ENCODE measurements at places on chromosomes 6 and 20.

- DNase-seq: no peak
Measured at GRCh38 chr6:38760097-38760496, 45.0 kb downstream of the DNAH8 start.

DNA sequence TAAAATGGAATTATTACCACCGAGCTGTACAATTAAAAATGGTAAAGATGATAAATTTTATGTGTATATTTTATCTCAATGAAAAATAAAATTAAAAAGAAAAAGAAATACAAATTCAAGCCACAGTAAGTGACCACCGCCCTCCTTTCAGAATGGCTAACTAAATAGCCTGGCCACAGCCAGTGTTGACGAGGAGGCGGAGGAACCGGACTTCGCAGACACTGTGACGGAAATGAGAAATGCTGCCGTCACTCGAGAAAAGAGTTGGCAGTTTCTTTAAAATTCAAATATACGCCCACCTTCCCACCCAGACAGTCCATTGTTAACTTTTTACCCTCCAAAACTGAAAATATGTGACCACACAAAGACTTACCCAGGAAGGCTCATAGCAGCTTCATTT is 50.0 kb downstream of the FOXF2 start:
- DNase-seq: no peak

DNA sequence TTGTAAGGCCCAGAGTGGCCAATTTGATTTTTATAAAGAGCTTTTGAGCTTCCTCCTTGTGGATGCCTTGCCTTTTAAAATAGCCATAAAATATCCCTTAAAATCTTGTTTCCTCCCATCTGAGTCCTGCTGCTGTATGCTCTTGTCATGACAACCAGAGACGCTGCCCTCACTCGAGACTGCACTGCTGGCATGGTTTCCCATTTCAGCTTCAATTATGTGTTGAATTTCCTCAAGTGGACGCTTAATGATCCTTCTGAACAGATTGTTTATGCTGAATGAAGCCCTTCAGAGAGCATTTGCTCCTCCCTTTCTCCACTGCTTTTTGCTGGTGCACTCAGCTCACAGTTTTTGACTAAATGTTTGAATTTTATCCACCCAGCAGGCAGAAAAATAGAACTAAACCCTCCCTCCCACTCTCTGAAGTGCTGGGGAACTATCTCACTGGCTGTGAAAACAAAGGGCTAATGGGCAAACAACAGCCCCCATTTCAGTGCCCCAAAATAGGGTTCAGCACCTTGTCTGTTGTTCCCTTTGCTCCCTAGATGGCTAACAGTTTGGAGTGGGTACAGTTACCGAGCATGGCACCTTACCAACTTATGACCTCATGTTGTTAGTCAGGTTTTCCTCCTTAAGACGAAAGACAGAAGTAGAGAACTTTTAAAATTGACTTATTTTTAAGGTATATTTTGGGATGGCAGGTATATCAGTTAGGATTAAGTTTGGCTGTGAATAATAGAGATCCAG is 45.5 kb upstream of the RNF8 start:
- no peak for DNase-seq

GRCh38 chr20:37938181-37938750 is 35.3 kb downstream of the VSTM2L start:
- no peak for DNase-seq

GRCh38 chr6:137697267-137697938 is 169.7 kb upstream of the TNFAIP3 start:
- DNase-seq: no peak

DNA sequence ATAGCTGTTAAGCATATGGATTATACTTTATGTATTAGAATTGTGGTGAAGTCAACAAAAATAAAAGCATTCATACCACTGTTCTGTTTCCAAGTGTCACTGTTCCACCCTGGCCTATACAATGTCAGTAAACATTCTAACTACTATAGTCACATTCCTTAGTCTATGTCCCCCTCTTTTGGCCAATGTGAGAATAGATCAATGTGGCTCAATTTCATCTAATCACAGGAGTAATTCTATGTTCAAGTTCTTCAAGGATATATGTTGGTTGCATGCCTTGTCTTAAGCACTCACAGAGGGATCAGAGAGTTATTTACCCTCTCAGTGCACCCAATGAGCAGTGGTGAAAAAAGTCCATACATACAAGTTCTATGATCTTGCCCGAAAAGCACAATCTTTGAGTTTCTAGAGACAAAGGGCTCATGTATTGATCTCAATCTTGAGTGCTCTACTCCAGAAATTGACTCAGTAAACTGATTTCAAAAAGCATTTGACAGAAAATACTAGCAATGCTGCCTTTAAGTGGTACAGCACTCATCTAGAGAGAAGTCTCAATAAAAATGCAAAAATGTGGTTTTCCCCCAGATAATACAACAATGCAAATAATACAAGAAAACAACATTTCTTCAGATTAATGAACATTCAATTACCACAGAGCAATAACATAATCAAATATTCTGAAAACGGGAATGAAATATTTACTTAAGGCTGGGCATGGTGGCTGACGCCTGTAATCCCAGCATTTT is 16.5 kb downstream of the SMLR1 start:
- peak; percentile 57 for DNase-seq

GRCh38 chr20:62159839-62160238 is 16.3 kb downstream of the SS18L1 start:
- no peak for DNase-seq

DNA sequence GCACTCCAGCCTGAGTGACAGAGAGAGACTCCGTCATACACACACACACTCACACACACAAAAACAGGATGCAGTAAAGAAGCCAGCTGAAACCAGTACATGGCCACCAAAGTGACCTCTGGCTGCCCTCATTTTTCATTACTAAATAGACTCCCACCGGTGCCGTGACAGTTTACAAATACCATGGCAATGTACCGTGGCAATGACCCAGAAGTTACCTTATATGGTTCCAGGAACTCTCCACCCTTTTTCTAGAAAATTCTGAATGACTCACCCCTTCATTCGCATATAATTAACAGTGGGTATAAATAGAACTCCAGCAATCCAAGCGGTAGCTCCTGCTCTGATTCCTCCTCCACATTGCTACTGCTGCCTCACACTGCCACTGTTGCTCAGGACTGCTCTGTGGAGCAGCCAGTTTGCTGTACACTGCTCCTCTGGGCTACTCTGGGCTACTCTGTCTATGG is 57.7 kb downstream of the SNX5 start:
- no peak for DNase-seq

DNA sequence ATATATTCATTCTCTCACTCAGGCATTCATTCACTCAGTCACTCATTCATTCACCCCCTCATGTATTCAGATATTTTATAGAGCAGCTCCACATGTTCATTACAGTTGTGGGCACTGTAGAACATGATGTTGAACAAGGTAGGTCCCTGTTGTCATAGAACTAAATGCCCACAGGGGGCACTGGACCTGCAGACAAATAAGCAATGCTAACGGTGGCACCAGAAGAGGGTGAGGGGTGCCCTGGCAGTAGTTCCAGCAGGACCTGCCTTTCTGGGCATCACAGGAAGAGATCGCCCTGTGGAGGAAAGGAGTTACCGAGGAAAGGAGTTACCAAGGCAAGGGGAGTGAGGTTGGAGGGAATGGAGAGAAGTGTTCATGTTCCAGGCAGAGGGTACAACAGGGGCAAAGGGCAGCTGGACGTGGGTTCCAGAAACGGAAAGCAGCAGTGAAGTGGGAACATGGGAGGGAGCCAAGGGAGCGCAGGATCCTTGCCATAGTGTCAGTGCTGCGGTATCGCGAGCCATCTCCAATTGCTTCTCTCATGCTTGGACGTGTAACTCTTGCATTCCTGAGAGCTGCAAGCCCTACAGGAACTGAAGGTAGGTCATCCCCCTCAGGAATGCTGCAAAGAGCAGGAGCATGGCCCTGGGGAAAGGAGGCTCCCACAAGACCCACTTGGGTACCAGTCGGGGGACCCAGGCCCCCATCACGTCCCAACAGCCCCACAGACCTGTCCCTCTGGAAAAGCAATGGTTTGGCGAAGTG is 128.2 kb downstream of the EDN3 start:
- DNase-seq: peak; percentile 35

DNA sequence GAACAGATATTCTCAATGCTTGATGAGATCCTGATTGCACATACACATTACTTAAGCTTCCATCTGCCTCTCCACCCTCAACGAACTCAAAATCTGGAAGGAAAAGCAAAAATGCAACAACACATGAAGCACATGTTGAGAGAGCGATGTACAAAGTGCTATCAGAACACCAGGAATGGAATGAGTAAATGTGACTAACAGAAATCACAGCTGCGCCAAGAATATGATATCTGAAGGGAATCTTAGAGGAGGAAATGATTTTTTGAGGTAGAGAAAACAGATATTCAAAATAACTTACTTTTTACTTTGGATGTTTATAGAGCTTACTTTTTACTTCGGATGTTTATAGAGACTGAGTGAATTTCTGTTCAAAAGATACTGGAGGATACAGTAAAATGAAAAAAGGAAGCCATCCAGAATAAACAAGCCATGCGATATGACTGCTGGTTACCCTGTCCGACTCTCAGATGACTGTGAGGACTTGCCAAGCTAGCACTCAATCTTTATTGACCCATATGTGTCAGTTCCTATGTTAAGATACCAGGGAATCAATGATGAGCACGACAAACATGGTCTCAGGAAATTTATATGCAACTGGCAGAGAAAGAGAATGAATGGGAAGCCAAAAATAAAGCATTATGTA is 102.0 kb downstream of the SMLR1 start:
- no peak for DNase-seq

- DNase-seq: peak; percentile 25
Measured at GRCh38 chr20:48448666-48449600, 378.9 kb downstream of the PREX1 start.

DNA sequence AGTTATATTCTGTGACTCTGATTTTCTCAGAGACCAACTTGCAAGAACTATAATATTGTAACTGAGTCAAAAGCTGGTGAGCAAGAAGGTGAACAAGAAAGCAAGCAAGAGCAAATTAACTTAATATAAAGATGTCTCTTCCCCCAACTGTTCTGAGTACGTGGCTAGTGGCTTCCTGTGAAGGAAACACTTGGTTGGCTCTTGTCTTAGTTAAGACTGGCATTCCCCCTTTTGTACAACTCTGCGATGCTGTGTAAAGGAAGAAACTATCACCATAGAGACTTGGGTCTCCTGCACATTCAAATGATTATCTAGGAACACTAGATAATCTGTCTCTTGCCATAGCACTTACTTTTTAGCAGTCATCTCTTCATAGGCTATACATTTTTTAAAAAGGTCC is 47.3 kb upstream of the TNFAIP3 start:
- DNase-seq: no peak

DNA sequence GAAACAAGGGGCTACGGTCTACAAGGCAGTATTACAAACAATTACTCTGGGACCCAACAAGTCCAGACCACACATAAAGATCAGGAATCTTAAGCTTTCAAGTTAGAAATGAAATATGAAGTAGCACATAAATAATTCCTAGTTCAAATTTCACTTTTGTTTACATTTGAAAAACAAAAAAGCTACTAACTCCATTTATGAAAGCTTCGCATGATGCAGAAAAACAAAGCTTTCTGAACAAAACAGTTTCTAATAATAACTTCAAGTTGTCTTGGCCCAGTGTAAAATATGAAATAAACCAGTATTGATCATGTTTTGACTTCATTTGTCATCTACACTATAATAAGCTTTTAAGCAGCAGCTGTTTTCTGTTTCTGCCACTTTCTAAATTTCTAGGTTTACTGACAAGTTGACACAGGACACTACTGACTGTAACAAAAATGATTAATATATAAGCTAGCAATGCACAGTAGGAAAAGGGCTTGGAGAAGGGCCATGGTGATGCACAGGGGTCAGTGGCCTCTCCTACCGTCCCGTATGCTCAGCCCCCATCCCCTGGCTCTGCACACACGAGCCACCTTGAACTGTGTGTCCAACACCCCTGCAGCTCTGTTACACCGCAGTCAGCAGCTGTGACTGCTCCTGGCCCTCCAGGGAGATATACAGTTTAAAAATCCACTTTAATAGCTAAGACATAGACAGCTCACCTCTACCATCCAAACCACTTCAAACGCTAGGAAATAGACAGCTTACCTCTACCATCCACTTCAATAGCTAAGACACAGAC is 13.3 kb upstream of the RAB22A start:
- DNase-seq: no peak

- DNase-seq: peak; percentile 36
Measured at GRCh38 chr6:152124429-152125074, 317.1 kb downstream of the ESR1 start.

DNA sequence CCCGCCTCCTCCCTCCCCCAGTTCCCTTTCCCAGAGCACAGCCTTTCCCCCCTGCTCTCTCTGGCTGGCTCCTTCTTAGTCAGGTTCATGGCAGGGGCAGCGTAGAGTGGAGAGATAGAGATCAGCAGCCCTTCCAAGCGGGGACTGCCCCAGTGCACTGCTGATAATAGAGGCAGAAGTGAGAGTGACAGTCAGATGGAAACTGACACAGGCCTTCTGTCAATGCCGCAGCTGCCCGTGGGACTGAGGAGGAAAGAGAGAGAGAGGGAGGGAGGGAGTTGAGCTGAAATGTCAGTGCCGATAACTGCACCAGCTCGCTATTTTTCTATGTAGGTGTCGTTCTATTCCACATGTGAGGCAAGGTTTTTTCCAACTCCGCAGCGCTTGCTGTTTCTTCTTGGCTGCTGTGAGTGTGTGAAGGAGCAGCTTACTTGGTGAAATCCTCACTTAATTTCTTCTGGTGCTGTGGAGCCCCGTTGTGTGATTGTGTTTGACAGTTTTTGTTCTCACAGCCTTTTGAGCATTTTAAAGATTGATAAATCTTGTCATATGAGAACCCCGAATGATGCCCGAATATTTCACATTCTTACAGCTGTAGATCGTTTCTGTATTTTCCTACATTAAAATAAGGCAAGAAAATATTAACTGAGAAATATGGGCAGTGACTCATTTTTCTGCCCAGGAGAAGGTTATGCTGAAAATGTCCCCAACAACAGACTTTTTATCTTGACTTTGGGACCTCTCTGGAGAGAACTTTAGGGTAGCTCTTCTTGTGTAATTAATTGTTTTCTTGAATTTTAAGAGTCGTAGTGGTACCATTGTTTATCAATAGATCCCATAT is 386.4 kb upstream of the MMS22L start:
- no peak for DNase-seq

DNA sequence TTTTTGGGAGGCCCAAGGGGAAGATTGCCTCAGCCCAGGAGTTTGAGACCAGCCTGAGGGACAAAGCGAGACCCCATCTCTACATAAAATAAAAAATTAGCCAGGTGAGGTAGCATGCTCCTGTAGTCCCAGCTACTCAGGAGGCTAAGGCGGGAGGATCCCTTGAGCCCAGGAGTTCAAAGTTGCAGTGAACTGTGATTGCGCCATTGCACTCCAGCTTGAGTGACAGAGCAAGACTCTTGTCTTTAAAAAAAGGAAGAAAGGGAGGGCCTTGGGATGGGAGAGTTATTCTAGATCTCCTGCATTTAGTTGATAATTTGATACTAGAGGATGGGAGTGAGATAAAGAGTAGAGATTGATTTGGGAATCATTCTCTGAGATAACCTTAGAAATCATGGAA is 68.1 kb downstream of the ITCH start:
- DNase-seq: no peak

DNA sequence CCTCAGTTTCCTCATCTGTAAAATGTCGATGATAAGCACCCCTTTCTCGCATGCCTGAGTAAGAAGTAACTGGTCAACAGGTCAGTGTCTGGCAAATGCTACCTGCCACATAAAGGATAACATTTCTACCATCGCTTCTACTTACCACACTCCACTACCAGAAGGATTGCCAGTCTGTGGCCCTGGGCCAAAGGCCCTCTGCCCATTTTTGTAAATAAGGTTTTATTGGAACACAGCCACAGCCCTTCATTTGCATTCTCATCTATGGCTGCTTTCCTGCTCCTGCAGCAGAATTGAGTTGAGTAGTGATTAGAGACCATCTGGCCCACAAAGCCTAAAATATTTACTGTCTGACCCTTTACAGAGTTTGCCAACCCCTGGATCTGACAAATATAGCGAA is 121.8 kb downstream of the TOX2 start:
- DNase-seq: peak; percentile 37
